ENCODE measurements at places on chromosomes 7 and 10. TPM values are rescaled to one million over a fixed set of nuclear protein-coding genes. Genes with fewer than 3 reads are reported as not detected.

Gene TEX36
- total RNA-seq, result not detected

DNA sequence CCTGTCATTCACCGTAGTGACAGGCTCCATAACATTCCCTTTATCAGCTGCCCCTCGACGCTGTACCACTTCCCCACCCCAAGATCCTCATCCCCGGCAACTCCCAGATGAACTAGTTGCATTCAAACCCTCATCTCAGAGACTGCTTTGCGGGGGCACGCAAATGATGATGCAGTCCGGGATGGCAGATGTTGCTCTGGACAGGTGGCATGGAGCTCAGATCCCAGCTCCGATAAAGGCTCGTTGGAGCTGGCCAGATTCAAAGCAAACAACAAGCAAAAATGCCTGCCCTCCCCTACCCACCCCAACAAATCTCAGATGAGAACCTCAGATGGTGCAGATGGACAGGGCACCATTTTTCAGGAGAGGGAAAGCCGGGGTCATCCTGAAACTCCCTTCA is 46.7 kb downstream of the CARD11 start:
- no peak for DNase-seq

DNA sequence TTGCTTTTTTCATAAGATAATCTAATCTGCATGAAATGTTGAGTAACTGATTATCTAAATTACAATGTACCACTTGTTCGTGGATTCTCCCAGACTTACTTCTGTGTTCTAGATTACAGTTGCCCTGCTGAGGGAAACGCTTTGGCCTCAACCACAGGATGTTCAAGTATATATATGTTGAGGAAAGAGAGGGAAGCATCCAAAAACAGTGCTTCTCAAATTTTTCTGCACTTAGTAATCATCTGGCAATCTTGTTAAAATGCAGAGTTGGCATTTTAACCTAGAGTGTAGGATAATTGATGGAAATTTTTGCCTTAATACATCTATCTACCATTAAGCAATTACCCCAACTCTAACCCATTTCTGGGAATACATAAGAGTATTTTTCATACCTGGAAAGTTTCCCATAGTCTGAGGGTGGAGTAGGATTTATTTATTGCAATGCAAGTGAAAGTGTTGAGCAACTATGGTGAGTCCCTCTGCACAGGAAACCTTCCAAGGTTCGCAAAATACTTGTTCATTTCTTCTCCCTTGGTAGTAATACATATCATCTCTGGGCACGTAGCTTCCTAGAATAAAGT is 59.6 kb upstream of the C1GALT1 start:
- DNase-seq, result no peak

DNA sequence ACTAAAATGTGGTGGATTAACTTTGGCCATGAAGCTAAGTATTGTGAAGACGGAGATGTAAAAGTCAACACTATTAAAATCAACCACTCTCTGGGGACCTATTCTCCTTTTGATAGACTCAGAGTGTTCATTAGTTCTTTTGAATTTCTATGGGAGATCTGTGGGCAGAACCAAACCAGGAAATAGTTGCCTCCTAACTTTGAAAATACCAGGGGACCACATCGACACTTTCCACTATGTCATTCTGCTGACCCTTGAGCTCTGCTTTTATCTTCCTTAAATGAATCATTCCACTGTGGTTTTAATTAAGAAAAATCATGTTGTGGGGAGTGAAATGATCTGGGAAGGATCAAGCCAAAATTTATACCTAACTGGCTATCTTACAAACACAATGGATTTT is 960.5 kb downstream of the GATA3 start:
- peak; percentile 32 for DNase-seq

- no peak for DNase-seq
These were observed 431.2 kb upstream of the AUTS2 start for GRCh38 chr7:69166979-69167516.
